ENCODE measurements at places on chromosomes 11 and 22. TPM values are rescaled to one million over a fixed set of nuclear protein-coding genes. Genes with fewer than 3 reads are reported as not detected.

Gene CAPRIN1
- total RNA-seq, result 325 TPM

Gene RIBC2
- total RNA-seq, result 7.0 TPM

Gene MMP27
- total RNA-seq, result not detected

Gene PNPLA2
- total RNA-seq, result 47.3 TPM

Measured in progenitor cell of endocrine pancreas (in vitro differentiated cells).